Adrenal gland (tissue), 19 donors: ENCODE measurements at places on chromosomes 6 and 20. TPM values are rescaled to one million over a fixed set of nuclear protein-coding genes. Genes with fewer than 3 reads are reported as not detected.

DNA sequence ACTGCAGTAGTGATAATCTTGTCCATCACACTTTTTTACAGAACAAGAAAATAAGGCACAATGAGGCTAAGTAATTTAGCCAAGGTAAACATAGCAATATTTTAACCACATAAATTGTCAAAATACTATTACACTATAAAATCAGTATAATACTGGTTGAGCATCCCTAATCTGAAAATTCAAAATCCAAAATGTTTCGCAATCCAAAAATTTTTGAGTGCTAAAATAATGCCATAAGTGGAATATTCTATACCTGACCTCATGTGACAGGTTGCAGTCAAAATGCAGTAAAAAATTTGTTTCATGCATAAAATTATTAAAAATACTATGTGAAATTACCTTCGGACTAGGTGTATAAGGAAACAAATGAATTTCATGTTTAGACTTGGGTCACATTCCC lies 101.5 kb downstream of the PDSS2 start:
- DNase-seq = no peak

GRCh38 chr6:39902786-39903465 lies 31.3 kb downstream of the MOCS1 start:
- no peak for DNase-seq

GRCh38 chr6:137102050-137102848 lies 57.5 kb upstream of the IL20RA start:
- DNase-seq = no peak

GRCh38 chr6:106069478-106069877 lies 16.7 kb upstream of the PRDM1 start:
- DNase-seq = peak; percentile 15

DNA sequence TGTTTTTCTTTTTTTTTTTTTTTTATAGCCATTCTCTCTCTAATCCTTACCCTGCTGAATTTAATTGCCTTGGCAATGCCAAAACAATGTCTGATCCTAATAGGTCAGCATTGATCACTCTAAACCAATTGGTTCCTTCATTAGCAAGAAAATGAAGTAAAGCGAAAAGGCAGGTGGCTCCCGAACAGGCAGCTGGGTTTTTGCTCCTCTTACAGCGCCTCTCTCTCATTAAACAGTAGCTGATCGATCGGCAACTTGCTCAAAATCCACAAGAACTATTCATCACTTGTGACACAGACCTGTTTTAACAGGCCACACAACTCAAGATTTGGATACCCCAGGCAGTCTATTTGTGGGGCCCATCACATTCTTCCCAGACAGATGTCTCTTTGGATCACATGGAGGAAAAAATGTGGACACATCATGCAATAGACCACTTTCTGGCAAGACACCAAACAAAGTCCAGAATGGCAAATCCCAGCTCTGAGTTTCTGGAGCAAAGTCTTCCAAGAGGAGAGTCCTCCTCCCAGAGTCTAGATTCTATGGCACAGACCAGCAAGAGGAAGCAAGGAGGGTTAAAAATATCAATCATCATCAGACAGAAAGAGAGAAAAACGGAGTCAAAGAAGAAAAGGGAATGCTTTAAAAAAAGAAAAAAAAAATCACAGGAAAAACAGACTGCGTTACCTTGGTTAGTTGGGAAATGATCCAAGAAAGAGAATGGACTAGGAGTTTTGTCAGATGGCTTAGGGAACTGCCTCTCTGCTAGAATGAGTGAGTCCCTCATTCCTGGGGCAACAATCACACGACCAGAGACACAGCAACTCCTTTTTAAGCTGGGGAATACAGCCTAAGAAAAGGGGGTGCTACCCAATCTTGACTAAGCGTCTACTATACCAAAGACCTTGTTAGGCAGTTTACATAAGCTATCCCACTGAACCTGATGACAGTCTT lies 247.8 kb downstream of the BTBD9 start:
- DNase-seq = no peak

DNA sequence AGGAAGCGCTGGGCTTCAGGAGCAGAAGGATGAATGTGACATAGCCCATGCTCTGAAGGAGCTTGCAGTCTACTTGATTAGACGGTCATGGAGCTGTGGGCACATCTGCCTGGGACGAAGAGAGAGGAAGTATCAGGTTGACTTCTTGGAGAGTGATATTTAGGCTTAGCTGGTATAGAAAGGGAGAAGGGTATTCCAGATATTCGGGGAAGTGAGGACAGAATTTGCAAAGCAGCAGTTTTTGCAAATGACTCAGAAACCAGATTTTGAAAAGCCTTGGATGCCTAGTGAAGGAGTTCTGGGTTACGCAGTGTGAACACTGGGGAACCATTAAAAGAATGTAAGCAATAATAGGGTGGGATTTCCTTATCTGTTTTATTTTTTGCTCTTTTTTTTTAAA lies 60.7 kb downstream of the EYA4 start:
- DNase-seq = no peak

GRCh38 chr6:142816031-142816430 lies 128.9 kb downstream of the HIVEP2 start:
- no peak for DNase-seq

DNA sequence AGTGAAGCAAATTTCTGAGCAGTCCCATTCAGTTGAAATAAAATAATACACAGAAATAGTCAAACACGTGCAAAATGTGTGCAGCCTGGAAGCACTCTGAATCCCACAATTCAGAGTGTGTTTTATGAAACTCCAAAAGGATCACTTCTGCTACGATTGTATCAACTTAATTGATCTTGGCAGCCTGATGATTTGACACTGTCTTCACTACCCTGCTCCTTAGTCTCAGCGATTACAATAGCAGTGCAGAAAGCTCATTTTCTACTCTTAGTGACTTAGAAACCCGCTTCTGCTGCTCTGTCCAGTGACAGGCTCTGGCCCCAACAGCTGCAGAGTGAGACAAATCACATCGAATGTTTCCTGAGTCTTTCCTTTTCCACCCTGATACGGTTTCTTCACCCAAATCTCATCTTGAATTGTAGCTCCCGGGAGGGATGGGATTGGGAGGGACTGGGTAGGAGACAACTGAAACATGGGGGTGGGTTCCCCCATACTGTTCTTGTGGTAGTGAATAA lies 16.2 kb upstream of the EMILIN3 start:
- no peak for DNase-seq

GRCh38 chr20:54291339-54292010 lies 83.6 kb downstream of the PFDN4 start:
- no peak for DNase-seq

GRCh38 chr6:154236646-154237301 lies 119.8 kb downstream of the IPCEF1 start:
- DNase-seq = no peak

- no peak for DNase-seq
These were observed 75.4 kb downstream of the HTR1E start for GRCh38 chr6:87012743-87013142.

DNA sequence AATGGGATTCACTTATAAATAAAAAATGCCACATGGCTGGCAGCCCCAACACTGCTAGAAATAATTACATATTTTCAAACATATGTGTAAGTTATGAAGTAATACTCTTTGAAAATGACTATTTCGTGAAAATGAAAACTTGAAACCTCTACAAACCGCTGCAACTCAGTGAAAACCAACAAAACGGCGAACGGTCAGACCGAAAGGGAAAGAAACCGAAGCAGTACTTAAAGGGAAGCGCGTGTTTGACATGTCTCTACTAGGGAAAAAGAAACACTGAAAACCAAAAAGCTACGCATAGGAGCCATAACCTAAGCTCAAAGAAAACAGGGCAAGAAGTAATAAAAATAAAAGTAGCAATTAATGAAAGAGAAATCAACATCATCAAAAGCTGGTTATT lies 121.0 kb upstream of the GGTLC1 start:
- DNase-seq = no peak

- no peak for DNase-seq
These were observed 97.9 kb downstream of the RCAN2 start for GRCh38 chr6:46393161-46393939.

- DNase-seq = no peak
These were observed 41.2 kb upstream of the MTRF1L start for GRCh38 chr6:153043719-153044118.

DNA sequence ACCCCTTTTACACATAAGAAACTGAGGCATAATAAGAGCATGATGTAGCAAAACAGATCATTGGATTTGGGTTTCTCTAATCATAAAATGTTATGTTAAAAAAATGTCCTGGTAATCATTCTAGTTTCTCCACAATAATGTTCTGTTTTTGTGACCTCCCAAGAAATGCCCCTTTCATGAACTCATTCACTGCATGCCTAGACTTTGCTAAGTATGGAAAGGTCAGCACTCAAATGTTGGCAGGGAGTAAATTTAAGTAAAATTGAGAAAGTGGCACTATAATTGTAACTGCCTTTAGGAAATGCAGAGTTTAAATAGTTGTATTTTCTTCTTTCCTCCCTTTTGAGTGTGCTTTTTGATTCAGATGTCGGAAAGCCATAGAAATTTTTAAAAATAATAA lies 48.5 kb upstream of the ID4 start:
- no peak for DNase-seq

GRCh38 chr6:169841907-169842606 lies 90.6 kb downstream of the ERMARD start:
- DNase-seq = no peak

DNA sequence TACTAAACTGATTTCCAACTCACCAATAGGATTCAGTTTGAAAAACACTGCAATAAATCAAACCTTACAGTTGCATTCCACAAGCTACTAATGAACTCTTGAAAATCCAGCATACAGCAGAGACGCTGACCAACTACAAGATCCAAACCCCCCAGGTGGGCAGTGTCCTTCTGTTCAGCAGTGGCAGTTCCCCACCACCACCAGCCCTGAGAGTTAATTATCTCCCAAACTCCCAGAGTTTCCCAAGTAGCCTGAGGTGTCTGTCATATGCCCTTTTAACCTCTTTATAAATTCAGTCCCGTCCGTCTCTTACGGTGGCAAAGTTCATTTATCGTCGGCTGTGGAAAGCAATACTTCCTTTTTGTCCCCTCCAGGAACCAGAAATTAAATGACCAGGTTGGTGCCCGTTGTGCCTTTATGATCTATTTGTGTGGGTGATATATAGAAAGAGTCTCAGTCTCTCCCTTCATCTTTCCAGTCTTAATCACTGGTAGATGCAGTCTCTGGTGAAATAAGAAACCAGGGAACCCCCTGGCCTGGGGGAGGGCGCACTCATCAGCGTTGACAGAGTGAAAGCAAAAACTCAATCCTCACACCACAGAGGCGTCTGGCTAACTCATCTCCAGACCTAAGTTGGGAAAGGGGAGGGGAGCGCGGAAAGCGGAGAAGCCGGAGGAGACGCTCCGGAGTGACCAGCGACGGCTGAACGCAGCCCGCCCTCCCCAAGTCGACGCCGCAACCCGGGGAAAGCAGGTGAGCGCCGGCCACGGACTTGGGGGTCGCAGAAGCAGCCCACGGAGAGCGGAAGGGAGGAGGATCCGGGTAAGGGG lies 717 bp downstream of the MRPL14 start:
- DNase-seq = peak; percentile 61

DNA sequence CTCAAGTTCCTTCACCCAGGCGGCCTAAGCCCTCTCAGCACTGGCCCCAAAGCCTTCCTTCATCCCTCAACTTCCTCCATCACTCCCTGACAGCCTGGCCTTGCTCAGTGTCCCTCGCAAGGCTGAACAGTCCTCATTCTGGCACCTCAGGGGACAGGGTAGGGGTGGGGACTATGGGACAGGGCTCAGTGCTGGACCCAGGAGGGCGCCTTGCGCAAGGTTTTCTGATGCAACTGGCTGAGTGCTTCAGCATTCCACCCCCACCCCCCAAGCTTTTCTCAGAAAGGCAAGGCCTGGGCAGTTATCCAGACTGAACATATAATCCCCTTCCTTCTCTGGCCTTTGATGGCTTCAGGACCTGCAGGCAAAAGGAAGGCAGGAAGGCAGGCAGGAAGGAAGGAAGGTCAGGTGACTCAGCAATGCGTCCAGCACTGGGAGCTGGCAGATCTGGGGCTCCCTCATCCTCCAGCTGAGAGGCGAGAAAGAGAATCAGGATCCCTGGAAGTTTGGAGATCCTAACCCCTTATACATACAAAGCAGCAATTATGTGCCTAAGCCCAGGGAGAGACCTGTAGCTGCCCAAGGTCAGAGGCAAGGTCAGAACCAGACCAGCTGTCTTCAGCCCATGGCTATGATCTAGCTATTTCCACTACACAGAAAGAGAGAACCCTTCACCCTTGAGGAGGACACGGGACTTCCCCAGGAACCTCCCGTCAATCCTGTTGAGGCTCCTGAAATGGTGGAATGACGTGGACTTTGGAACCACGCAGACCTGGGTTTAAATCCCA lies 8.6 kb upstream of the TRIB3 start:
- peak; percentile 91 for DNase-seq

DNA sequence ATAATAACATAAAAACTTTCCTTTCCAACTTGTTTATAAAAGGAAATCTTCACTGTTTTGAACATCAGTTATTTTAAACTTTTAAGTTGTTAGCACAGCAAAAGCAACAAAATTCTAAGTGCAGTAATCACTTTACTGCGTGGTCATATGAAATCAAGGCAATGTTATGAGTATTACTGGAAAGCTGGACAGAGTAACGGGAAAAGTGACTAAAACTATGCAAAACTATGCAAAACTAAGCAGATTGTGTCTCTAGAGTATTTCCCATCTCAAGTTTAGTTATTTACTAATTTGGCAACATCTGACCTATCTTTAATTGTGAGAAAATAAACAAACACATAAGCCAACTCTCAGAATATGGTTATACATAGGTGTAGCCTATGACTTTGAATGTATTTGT lies 10.9 kb upstream of the ANKEF1 start:
- no peak for DNase-seq

GRCh38 chr6:111406200-111406721 lies 76.8 kb downstream of the REV3L start:
- DNase-seq = no peak

DNA sequence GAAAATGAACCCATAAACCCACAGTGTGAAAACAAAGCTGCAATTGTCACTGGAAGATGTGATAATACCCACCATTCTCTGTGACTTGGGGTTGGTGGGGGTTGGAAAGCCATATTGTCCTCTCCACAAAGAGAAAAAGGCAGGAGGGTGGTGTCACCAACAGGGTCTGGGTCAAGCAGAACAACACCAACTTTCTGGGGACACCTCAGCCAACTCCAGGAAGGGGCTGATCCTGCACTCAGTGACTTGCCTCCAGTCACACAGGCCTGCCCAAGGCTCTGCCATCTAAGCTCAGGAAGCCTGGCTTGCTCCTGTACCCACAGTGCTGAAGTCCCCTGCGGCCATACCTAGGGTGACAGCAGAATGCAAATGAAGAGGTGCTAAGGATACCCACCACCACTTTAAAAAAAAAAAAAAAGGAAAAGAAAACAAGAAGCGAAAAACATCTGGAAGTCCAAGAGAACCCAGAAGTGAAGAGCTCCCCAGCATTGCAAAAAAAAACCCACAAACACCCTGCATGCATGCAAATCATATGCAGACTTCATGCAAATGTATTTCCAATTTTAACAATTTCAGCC lies 110.6 kb downstream of the PREX1 start:
- no peak for DNase-seq

IL17F gene
- not detected for polyA plus RNA-seq

TOP1 gene
- 21.2 TPM for polyA plus RNA-seq

GSTA3 gene
- polyA plus RNA-seq = 8.1 TPM

UBE2V1 gene
- polyA plus RNA-seq = 242 TPM

RIN2 gene
- polyA plus RNA-seq = 15.2 TPM
